ENCODE measurements at places on chromosomes 4 and X.

GRCh38 chr4:25043548-25043947 lies 12.8 kb upstream of the LGI2 start:
- no peak for DNase-seq

GRCh38 chrX:13815664-13816063 lies 1.2 kb downstream of the GPM6B start:
- no peak for DNase-seq

- DNase-seq = no peak
Observed at GRCh38 chrX:150607201-150607600, 38.8 kb downstream of the MTM1 start.

DNA sequence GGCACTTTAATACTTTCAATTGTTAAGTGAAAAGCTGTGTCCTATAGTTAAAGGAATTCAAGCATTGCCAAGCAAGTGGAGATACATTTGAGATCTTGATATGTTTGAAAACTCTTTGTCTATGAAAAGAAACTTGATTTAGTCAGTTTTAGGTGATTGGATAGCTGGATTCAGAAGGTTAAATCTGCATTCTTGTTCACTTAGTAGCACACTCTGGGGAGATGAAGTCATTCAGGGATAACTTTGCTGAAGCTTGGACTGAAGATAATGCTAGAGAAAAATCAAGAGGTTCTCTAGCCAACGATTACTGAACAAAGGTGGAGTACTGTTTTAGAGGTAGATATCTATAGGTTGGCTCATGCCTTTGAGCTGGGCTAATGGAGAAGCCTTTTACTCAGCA lies 90.6 kb downstream of the DCAF8L2 start:
- no peak for DNase-seq

DNA sequence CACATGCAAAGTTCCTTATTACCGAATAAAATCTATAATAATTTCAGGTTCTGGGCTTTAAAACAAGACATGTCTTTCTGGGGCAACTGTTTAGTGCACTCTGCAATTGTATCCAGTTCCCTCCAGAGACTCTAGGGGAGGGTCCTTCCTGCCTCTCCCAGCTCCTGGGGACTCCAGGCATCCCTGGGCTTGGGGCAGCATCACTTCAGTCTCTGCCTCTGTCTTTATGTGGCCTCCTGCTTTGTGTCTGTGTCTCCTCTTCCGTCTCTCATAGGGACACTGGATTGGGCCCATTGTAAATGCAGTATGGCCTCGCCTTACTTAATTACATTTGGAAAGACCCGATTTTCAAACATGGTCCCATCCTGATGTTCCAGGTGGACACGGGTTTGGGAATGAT lies 10.9 kb upstream of the ASMTL start:
- DNase-seq = no peak

DNA sequence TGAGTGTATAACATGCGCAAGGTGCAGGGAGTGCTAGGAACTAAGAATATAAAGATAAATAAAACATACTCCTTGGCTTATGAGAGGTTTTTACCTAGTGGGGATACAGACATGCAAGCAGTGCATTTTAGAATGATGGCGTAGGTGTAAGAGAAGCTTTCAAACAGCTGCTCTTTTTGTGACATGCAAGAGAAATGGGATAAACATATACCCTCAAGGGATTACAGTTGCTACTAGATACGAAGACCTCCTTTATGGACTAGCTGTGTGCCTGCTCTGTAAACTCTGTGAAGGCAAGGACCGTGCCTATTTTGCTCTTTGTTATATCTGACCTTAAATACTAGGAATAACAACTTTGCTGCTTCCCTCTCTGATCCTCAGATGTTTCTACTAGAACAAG lies 39.0 kb upstream of the SLITRK4 start:
- no peak for DNase-seq

GRCh38 chrX:114583646-114584374 lies at the start of gene HTR2C:
HTR2C (plus strand) TSS chrX:114584086; CDS start chrX:114726937, 142,851 bp downstream.
- no peak for DNase-seq

- DNase-seq = no peak
Observed at GRCh38 chr4:188008377-188008776, 12.8 kb downstream of the ZFP42 start.

GRCh38 chr4:183434264-183434663 lies 10.2 kb upstream of the CDKN2AIP start:
- no peak for DNase-seq

- DNase-seq = no peak
Observed at GRCh38 chr4:4719436-4719835, 140.0 kb upstream of the MSX1 start.

DNA sequence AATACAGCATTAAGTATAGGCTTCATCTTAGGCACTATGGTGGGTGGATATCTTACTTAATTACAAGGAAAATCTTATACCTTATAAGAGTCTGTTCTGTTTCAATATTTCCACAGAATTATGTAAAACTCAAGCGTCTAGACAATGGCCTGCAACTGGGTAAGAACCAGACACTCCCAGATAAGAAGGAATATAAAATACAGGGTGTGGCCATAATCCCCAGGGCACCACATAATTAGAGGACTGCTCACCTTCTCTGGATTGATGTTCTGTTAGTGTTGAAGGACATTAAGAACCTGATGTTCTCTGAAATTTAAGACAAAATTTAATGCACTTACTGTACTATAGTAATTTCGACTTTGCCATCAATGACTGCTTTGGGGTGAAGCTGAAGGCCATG lies 198.2 kb upstream of the ARSJ start:
- no peak for DNase-seq

GRCh38 chr4:183989461-183989860 lies 84.4 kb downstream of the STOX2 start:
- DNase-seq = no peak

DNA sequence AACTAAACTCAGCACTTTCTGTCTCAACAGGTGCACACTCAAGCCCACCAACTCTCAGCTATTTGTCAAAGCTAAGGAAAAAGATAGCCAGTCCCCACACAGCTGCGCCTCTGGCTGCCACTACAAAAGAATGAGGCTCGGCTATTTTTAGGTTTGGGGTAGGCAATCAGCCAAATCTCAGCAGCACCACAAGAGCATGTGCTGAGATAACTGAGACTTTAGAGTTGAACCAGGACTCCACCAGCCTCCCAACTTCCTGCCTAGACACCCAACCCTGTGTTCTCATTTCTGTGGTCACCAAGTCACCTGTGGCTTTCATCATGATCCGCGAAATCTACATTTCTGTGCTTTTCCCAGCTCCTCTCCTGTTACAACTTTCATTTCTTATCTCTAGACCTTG lies 28.0 kb downstream of the DMD start:
- DNase-seq = no peak

- DNase-seq = peak; percentile 72
Observed at GRCh38 chr4:139841464-139842195, 176.0 kb downstream of the MGST2 start.

GRCh38 chrX:12060489-12061260 lies 77.6 kb upstream of the FRMPD4 start:
- no peak for DNase-seq

- no peak for DNase-seq
Observed at GRCh38 chr4:40769266-40769665, 19.5 kb downstream of the NSUN7 start.

DNA sequence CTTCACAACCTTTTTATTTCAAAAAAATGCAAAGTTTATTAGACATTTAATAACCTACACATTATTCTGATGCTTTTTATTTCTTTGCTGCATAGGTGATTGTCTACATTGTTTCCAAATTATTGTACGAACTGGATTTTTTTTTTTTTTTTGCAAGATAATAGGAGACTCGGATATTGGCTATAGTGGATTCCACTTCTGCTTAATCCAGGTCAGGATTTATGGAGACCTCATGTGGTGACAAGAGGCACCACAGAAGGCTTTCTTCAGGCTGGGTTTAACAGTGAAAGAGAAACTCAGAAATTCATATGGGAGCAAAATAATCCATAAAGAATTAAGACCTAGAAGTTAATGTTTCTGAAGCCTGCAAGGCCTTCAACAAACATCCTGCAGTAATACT lies 2.4 kb upstream of the SLIT2 start:
- DNase-seq = no peak

DNA sequence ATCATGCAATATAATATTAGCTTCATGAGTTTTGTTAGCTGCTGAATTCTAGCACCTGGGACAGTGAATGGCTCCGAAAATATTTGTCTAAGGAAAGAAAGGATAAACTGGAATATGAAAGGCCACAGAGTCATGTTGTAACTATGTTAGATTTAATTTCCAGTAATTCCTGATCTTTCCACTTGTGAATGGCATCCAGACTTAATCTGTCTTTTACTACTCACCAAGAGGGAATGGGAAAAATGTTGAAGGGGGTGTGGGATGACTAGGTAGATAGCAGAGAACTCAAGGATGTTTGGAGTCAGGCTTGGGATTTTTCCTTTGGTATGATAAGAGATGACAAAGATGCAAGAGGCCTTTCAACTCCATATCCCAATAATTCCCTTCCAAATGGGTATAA lies 9.4 kb downstream of the ADH6 start:
- DNase-seq = no peak

DNA sequence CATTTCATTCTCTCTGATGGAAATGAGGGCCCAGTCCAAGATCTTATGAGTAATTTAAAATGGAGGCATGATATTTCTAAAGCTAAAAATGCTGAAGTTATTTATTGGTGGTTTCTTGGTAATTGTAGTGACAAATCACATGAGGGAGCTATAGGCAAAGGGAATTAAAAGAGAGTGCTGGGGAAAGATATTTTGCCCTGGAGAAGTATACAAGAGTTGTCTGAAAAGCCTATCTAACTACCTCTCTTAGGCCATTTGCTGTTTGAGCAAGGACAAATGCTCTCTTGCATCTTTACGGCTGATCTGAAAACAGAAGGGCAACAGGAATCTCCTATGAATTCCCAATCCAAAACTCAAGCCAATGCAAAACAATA lies 89.4 kb downstream of the FMR1NB start:
- no peak for DNase-seq

DNA sequence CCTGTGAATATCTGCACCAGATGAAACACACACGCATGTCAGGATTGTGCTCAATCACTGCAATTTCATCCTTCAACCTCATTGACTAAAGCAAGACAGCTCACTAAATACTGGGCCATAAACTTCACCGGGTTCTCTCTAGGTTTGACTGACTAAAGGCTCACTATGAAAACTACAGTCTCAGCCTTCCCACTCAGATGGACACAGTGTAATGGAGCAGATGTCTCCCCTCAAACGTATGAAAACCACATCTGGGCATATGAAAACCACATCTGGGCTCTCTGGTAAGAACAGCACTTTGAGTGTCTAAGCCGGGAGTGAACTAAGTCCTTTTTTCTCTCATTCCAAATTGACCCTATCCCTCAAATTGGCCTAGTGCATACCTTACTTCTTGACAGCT lies 15.2 kb downstream of the GEMIN8 start:
- DNase-seq = no peak

- no peak for DNase-seq
Observed at GRCh38 chrX:120560405-120560841, 339 bp downstream of the CUL4B start.

DNA sequence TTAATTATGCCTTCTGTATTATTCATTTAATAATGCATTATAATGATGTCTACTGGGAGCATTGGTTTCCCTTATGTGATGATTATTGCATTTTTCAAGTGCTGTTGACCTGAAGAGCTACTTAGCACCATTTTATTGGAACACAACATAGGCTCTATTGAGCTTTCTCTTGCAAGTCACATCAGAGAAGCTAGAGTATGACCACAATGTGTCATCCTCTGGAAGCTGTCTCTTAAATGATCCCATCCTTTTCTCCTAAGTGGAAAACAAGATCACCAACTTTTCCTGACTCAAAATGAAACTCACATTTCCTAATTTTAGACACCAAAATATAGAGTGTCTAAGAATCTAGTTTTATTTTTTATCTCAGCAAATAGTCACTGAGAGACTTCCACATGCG lies 1451.9 kb downstream of the PCDH7 start:
- no peak for DNase-seq

DNA sequence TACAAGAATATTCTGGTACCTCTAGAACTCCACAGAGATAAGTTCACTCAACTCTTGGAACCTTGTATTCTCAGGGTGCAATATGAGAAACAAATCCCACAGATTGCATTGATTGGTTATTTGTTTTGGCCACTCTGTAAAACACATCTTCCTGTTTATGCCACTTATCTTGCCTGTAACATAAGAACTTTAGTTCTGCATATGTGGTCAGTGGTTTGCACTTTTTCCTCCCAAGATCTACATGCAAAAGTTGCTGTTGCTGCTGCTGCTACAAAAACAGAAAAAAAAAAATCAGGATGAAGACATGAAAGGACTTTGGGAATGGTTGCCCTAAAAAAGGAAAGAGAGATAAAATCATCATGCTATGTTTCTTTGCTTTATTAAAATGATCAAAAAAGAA lies 9.6 kb downstream of the ODAPH start:
- no peak for DNase-seq

DNA sequence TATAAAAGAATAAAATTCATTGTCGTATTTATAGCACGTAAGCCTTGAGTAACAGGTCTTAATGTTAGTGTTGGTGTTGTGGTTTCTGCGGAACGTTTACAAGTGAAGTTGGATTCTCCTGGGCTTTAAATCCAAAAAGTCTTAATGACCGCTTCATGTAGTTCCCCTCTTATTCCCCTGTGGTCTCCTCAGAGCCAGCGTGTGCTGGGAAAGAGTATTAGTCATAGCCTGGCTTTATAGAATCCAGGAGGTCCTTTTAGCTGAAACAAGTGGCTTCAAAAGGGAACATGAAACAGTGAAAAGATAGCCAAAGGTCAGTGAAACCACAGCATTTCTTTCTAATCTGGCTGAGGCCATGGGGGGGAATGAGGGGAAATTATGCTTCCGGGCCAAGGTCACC lies 79.1 kb downstream of the CLCN4 start:
- DNase-seq = no peak

DNA sequence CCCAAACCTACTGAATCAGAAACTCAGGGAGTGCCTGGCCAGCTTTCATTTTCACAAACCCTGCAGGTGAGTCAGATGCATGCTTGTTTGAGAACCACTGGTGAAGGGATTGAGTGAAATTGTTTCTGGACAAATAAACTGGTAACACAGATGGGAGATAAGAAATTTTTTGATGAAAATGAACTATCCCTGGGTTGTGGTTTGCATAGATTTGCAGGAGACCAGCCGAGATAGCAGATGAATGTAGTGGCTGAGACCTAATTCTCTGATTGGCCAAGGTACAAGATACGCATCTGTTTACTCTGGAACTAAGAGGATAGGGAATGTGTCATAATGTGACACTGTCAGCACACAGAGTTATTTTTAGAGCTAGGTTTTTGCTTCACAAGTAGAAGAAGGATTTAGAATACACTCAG lies 117.8 kb upstream of the NOCT start:
- DNase-seq = peak; percentile 90

- DNase-seq = no peak
Observed at GRCh38 chr4:73788411-73788810, 48.0 kb downstream of the CXCL8 start.

DNA sequence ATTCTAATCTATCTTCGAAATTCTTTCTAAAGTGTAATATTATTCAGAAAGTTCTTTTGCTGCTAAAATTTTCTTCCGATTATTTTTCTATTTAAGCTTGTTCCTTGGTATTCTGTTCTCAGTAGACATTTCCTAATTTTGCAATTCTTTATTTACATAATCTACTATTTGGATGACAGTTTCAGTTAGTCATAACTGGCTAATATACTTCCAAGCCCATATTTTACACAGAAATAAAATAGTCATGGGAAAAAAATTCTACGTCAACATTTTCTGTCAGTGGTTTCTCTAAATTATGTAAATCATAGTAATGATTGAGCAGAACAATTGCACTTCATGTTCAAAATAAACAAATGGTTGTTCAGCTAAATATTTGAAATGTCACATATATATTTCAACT lies 178.0 kb upstream of the ANKRD50 start:
- no peak for DNase-seq

Data from NCI-H1417 treated with DMSO at 0.1 percent for 48 hours (cell line).